ENCODE measurements at places on chromosomes 5 and 9. TPM values are rescaled to one million over a fixed set of nuclear protein-coding genes. Genes with fewer than 3 reads are reported as not detected.

The ANXA2R gene
- polyA plus RNA-seq, result 1.4 TPM

The TAS2R1 gene
- polyA plus RNA-seq, result 0.42 TPM

DNA sequence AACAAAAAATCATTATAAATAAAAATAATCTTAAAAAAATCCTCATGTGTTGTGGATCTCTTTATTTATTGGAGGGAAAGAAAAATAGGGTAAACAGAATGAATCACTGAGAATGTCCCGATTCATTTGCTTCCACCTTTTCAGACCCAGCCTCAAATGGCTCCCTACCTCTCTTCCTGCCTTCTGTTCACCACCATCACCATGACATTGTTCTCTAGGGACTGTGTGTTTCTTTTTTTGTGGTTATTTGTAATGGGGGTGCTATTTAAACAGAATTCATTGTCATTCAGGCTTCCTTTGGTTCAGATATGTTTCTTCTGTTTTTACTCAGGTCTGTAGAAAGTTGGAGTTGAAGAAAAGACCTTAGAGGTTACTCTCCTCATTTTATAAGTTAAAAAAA, 198.2 kb downstream of the KIF4B start:
- DNase-seq, result no peak

- no peak for DNase-seq
These were observed 14.9 kb upstream of the FEM1C start for GRCh38 chr5:115559524-115559923.

DNA sequence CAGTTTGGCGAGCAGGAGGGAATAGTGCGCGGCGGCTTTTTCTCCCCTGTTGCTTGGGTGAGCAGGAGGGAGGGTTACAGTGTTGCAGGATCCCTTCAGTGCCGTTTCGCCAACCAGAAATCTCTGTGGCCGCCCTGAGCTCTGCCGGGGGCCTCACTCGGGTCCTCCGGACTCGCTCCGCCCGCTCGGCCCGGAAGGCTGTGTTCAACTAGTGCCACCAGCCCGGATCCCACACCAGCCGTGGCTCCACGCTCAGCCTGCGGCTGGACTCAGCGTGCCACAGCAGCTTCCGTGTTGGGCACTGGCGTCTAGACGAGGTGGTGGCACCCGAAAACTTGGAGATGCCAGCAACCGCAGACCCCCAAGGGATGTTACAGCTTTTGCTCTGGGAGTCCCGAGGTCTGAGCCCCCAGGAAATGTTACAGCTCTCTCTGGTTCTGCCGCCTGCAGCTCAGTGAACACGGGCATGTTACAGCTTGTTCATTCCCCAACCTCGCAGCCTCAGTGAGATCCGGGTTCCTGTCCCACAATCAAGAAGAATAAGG, 16.0 kb upstream of the OR13C9 start:
- no peak for DNase-seq

- no peak for DNase-seq
These were observed 16.5 kb downstream of the ANGPTL2 start for GRCh38 chr9:127105805-127106465.

GRCh38 chr5:113167985-113168384, 191.4 kb downstream of the DCP2 start:
- DNase-seq, result no peak

Data from left kidney (tissue), 8 donors.